ENCODE measurements at places on chromosomes 12 and 14.
A peak's percentile ranks its signal among the peaks of the same experiment; 100 is the strongest.

GRCh38 chr12:65871865-65872645 lies 47.8 kb downstream of the HMGA2 start:
- no peak for DNase-seq

DNA sequence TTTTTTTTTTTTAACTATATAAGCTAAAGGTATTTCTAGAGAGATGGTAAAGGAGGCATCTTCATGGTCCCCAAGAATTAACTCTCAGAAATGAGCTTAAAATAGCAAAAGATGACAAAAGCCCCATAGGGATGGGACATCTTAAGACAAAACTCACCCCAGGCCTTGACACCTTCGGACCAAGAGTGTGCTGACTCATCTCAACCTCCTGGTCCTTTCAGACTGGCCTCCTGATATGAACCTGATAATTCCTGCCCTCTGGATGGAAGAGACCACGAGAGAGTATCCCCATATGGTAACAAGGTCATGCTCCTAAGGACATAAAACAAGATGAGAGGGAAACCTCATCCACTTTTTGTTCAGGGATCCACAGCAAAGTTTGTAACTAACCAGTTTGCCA lies 8.4 kb upstream of the GMFB start:
- no peak for DNase-seq

GRCh38 chr14:34060651-34060999 lies 109.8 kb upstream of the EGLN3 start:
- no peak for DNase-seq

GRCh38 chr14:66022526-66022925 lies 463.6 kb upstream of the CCDC196 start:
- no peak for DNase-seq

DNA sequence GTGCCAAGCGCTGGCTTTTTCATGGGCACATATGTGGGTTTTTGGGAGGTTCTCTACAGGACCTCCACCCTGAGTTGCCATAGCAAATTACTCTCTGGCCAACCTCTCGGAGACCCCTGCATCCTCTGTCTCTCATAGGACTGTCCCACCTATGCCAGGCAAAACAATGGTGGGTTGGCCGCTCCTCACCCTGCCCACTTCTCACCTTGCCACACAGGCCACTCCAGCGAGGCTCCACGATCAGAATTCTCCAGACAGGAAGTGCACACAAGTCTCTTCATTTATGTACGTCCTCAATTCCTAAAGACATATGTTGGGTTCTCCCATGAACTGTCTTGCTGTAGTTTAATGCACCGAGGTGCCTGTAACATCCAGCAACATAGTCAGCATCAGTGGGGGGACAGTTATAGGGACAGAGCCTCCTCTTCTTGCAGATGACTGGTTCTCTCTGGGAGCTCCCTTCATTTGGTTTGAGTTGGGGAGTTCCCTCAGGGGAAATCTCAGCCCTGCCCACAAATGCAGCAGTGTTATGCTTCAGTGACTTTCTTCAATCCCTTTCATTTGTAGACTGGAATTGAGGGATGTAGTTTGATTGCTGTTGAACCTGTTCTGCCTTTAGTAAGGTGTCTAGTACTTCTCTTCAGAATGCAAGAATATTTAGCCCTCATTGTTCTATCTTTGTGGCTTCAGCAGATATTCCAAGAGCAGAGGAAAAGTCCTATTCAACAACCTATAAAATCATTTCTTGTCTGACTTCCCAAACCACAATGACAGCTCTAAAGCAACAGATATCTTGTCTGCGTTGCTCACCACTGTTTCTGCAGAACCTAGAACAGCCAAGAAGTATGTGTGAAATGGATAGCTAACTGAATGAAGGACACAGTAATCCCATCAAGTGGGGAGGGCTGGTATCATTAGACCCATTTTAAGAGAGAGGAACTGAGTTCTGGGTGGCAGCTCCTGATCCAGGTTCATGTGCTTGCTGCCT lies 2.8 kb upstream of the LTBP2 start:
- no peak for DNase-seq

DNA sequence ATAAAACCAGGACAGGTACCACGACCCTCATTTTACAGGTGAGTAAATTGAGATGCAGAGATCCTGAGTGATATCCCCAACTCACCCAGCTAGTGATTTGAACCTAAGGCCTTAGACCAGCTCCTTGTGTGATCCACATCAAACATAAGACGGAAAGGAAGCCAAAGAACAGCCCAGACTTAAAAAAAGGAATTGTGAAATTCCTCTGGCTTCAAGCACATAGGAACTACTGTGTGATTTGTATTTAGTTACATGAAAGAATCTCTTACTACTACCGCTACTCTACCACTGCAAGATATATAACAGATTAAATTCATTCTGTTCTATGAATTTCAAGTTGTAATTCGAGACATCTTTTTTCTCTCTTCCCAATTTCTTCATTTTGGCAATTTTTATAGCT lies 10.5 kb downstream of the E2F7 start:
- no peak for DNase-seq

DNA sequence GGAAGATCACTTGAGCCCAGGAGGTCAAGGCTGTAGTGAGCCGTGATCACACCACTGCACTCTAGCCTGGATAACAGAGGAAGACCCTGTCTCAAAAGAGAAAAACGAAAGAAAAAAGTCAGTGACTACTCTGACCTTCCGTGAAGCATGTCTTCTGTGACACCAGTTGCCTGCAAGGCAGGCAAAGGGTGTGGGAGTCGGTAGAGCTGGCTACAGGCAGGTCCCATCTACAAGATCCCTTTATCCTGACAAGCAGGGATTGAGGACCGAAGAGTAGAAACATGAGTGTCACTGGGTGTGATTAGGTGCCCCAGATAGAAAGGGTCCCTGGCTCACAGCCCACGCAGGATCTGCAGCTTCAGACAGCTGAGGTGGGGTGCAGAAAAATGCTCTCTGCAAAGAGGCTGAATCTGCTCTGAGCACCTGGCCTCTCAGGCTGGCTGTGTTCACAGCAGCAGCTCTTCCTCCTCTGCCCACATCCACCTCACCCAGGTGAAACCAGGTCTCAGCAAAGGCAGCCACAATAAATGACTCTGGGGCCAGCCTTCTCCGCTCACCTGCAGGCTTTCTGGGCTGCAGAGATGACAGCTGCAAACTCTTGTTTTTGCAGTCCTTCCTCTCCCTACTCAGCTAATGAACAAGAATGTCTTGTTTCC lies 28.6 kb upstream of the HSP90B1 start:
- peak; percentile 15 for DNase-seq

GRCh38 chr12:99442758-99443157 lies 204.8 kb upstream of the GARIN6 start:
- no peak for DNase-seq

- DNase-seq = no peak
These were observed 3.2 kb upstream of the MED13L start for GRCh38 chr12:116280595-116281290.

DNA sequence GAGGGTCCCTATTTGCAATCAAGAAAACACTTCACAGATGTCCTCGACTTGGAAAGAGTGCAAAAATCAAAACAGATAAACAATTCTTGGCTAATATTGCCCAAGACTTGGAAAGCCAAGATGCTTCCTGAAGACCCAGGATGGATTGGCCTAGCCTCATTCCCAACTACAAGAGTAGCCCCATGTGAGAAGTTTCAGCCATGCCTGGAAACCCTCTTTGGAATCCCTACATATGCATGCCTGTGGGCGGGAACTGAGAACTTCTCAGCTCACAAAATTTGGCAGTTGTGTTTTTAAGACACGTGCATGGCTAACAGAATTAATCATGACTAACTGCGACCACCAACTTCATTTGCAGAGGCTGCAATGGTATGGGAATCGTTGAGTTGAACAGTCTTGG lies 283.2 kb upstream of the TBX3 start:
- DNase-seq = no peak

- DNase-seq = no peak
These were observed 21.8 kb upstream of the FBXO34 start for GRCh38 chr14:55249423-55249822.

- no peak for DNase-seq
These were observed 348.3 kb downstream of the GALC start for GRCh38 chr14:87644689-87645088.

DNA sequence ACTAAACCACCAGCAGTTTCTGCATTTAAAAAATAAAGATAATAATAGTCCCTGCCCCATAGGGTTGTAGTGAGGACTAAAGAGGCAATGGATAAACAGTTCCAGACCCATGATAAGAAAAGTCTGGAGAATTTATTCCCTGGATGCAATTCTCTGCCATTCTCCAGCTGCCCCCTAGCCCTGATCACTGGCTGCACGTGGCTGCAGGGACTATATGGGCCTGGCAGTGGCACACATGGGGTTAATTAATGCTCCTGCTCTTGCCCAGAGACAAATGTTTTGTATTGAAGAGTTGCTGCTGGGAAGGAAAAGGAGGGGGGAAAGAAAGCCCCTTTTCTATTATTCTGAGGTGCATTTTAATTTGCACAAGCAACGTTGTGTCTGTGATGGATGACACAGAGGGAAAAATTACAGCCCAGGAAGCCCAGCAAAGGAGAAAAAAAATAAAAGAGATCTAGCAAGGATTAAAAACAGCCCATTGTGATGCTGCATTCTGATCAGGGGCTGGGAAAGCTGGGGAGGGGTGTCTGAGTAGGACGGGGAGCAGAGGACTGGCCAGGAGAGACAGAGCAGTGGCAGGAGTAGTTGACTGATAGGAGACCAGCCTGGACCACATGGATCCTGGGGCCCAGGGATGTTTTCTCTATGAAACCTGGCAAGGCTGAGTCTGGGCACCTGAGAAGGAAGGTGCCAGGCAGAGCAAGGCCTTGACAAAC lies 149.3 kb downstream of the ESRRB start:
- no peak for DNase-seq
